ENCODE measurements at places on chromosomes 3 and 15.

DNA sequence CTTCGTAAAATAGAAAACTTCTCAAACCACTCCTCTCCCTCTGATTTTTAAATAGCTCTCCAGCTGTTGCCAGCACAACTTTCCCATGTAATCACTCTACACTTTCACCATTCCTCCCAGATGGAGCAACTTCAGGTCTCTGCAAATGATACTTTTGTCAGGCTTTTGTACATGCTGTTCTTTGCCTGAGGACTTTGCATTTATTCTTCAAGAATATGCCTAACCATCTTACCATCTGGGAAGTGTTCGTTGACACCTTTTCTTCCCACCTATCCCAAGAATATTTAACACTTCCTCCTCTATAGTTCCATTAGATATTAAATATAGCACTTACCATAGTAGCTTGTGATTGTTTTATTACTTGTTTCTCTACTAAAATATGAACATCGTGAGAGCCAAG is 703.7 kb downstream of the CADM2 start:
- H3K36me3 ChIP-seq = no peaks in the 10 kb centered on the region
- no peak overlapping the region for H3K27ac ChIP-seq
- H3K27me3 ChIP-seq = no peaks in the 10 kb centered on the region
- H3K4me1 ChIP-seq = no peaks in the 10 kb centered on the region

DNA sequence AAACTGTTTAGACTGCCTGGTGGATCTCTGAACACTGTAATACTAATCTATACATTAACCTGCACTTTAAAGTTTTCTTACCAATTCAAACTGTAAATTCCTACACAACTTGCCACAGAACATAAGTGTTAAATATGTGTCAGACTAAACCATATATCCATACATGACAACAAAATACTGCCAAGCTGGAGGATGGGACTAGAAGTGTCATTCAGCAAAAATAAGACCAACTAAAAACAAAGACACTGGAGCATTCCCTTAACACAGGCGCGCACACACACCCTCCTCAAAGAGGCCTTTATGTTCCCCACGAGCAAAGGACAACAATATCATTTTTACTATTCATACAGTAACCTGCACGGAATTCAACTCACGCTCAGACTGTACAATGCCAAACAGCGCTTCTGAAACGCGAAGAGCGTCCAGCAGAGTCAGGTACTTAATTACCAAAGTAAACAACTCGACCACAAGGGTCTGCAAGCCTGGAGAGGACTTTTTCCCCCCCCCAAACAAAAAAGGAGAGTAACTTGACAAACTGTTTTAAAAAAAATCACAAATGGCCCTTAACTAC is 1.1 kb downstream of the DCUN1D1 start:
- no peaks in the 10 kb centered on the region for H3K36me3 ChIP-seq
- H3K4me3 ChIP-seq = peak overlapping the region; percentile 91
- peak overlapping the region; percentile 90 for H3K27ac ChIP-seq
- H3K27me3 ChIP-seq = no peaks in the 10 kb centered on the region

DNA sequence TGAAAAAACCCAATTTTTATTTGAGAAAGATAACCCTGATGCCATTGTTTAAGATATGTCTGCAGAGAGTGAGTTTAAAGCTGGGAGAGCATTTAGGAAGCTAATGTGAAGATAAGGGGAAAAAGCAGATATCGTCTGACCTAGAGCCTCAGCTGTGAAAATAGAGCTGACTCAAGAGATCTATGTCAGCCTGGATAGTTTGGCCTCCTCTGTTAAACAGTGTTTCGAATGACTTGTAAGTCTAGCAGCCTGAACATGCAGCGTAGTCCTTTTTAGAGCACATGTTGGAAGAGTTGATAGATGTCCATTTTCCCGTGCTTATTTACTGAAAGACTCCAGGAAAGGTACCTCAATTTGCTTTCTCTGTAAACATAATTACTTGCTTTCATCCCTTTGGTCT is 48.1 kb downstream of the ALCAM start:
- DNase-seq = no peak
- H3K36me3 ChIP-seq = no peaks in the 10 kb centered on the region
- H3K27me3 ChIP-seq = no peaks in the 10 kb centered on the region

- no peaks in the 10 kb centered on the region for H3K27me3 ChIP-seq
- H3K4me3 ChIP-seq = no peak overlapping the region
- no peaks in the 10 kb centered on the region for H3K4me1 ChIP-seq
- H3K27ac ChIP-seq = no peak overlapping the region
- no peaks in the 10 kb centered on the region for H3K36me3 ChIP-seq
Measured at GRCh38 chr3:42701371-42702065, 1.1 kb downstream of the HHATL start.

- peak overlapping the region; percentile 70 for H3K27ac ChIP-seq
- DNase-seq = no peak
- peaks cover 4% of the 10 kb centered on the region for H3K4me1 ChIP-seq
- H3K27me3 ChIP-seq = no peaks in the 10 kb centered on the region
Measured at GRCh38 chr3:57079474-57079831, 19.0 kb downstream of the SPATA12 start.

DNA sequence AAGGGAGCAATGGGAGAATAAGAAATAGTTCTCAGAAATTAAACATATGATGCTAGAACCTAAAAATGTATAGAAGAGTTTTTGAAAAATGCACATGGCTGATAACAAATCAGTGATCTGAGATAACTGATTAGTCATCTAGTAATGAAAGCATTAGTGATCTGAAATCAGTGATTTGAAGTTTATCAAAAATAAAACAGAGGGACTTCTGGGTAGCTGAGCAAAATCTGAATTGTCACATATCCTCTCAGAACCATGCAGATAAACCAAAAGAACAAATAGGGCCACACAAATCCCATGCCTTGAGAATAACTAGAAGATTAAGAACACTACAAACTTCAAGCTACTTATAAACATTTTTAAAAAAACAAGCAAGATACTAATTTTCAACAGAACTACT is 71.5 kb downstream of the MCF2L2 start:
- H3K36me3 ChIP-seq = no peaks in the 10 kb centered on the region
- no peaks in the 10 kb centered on the region for H3K27me3 ChIP-seq
- H3K27ac ChIP-seq = no peak overlapping the region
- H3K4me3 ChIP-seq = no peak overlapping the region
- no peak for DNase-seq
- no peaks in the 10 kb centered on the region for H3K4me1 ChIP-seq

DNA sequence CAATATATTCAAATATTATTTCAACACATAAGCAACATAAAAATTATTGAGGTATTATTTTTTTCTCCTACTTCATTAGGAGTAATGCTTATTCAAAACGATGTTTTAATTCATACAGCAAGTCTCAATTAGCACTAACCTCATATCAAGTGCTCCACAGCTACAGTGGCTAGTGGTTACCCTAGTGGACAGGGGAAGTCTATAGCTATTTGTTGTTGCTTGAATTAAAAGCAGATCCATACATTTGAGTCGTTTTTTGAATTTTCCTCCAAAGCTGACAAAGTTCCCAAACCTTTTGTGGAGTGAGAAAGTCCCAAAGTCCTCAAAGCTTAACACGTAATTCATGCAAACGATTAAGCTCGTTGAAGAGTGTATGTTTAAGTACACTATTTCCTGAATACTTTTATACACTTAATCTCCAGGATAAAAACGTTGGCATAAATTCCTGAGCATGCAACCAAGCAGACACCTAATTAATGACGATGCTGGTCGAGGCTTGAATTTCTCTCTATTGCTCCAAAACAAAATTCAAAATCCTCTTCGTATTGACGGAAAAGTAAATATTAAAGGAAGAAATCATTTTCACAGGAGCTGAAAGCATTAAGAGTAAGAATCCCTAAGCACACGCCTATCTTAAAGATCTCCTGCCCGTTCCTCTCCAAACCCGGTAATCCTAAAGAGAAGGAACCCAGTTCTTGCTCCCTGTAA is 985 bp downstream of the VPS13C start:
- H3K27ac ChIP-seq = peak overlapping the region; percentile 89
- DNase-seq = no peak
- H3K36me3 ChIP-seq = peaks cover 7% of the 10 kb centered on the region
- peak overlapping the region; percentile 77 for H3K4me3 ChIP-seq

GRCh38 chr3:129650256-129650872 is 43.9 kb upstream of the PLXND1 start:
- peaks cover 20% of the 10 kb centered on the region for H3K4me1 ChIP-seq
- DNase-seq = peak; percentile 52
- no peaks in the 10 kb centered on the region for H3K36me3 ChIP-seq
- H3K27ac ChIP-seq = no peak overlapping the region

DNA sequence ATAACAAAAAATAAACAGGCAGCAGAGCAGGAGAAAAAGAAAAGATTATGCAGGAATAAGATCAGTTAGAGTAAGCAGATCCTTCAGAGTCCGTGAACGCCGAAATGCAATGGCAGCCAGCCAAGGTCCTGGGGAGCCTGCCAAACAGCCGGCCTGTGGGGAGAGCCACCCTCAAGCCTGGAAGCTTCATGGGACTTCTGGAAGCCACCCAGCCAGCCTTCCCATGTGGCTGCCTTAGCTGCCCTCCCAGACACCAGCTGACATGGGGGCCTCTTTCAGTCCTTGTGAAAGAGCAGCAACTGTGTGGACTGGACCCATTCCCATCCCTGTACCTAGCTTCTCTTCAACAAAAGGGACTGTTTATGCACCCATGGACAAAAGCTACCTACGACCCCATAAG is 64.9 kb upstream of the RAD18 start:
- no peak overlapping the region for H3K27ac ChIP-seq
- DNase-seq = no peak
- H3K4me3 ChIP-seq = no peak overlapping the region

- H3K4me1 ChIP-seq = no peaks in the 10 kb centered on the region
- H3K27me3 ChIP-seq = no peaks in the 10 kb centered on the region
- H3K4me3 ChIP-seq = no peak overlapping the region
- no peak overlapping the region for H3K27ac ChIP-seq
- no peaks in the 10 kb centered on the region for H3K36me3 ChIP-seq
- DNase-seq = no peak
Measured at GRCh38 chr3:5389057-5389456, 201.6 kb downstream of the EDEM1 start.

DNA sequence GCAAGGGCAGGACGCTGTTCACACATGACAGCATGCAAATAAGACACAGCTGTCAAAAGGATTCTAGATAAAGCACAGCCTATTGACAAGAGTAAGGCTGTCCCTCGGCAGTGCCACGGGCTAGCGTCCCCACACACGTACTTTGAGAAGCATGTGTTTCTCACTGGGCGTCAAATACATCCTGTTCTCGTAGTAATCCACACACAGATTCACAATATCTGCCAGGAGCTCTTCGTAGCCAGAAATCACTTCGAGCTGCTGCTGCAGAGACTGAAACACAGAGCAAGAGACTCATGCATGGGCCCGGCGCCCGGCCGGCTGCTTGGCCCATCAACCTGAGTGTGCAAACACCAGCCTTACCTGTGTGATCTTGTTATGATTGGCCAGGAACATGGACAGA is 41.1 kb downstream of the CYFIP1 start:
- H3K27ac ChIP-seq = no peak overlapping the region
- no peak for DNase-seq
- H3K4me3 ChIP-seq = no peak overlapping the region
- no peaks in the 10 kb centered on the region for H3K4me1 ChIP-seq

- H3K27me3 ChIP-seq = peaks cover 55% of the 10 kb centered on the region
- H3K4me1 ChIP-seq = no peaks in the 10 kb centered on the region
- H3K27ac ChIP-seq = no peak overlapping the region
- no peaks in the 10 kb centered on the region for H3K36me3 ChIP-seq
- no peak for DNase-seq
Measured at GRCh38 chr3:124041553-124041952, 49.6 kb upstream of the ROPN1 start.

- no peaks in the 10 kb centered on the region for H3K27me3 ChIP-seq
- H3K36me3 ChIP-seq = no peaks in the 10 kb centered on the region
- no peak overlapping the region for H3K4me3 ChIP-seq
- no peaks in the 10 kb centered on the region for H3K4me1 ChIP-seq
- no peak overlapping the region for H3K27ac ChIP-seq
Measured at GRCh38 chr3:20846066-20846465, 660.1 kb upstream of the SGO1 start.

GRCh38 chr15:40695469-40695890 is 506 bp downstream of the RAD51 start:
- peak overlapping the region; percentile 97 for H3K4me3 ChIP-seq
- H3K27ac ChIP-seq = peak overlapping the region; percentile 86
- no peak for DNase-seq
- H3K36me3 ChIP-seq = no peaks in the 10 kb centered on the region
- no peaks in the 10 kb centered on the region for H3K27me3 ChIP-seq

- no peaks in the 10 kb centered on the region for H3K27me3 ChIP-seq
- H3K27ac ChIP-seq = no peak overlapping the region
- no peak overlapping the region for H3K4me3 ChIP-seq
- no peaks in the 10 kb centered on the region for H3K4me1 ChIP-seq
Measured at GRCh38 chr3:107767897-107768605, 245.3 kb downstream of the BBX start.

- DNase-seq = no peak
- peaks cover 6% of the 10 kb centered on the region for H3K36me3 ChIP-seq
- H3K4me1 ChIP-seq = no peaks in the 10 kb centered on the region
Measured at GRCh38 chr15:42994546-42994945, 74.0 kb upstream of the TTBK2 start.

GRCh38 chr3:48219543-48219942 is 3.8 kb upstream of the CAMP start:
- H3K4me3 ChIP-seq = no peak overlapping the region
- H3K4me1 ChIP-seq = no peaks in the 10 kb centered on the region
- H3K27ac ChIP-seq = no peak overlapping the region
- no peaks in the 10 kb centered on the region for H3K27me3 ChIP-seq

- no peaks in the 10 kb centered on the region for H3K4me1 ChIP-seq
- peaks cover 7% of the 10 kb centered on the region for H3K27me3 ChIP-seq
- no peak overlapping the region for H3K27ac ChIP-seq
- no peaks in the 10 kb centered on the region for H3K36me3 ChIP-seq
- H3K4me3 ChIP-seq = no peak overlapping the region
Measured at GRCh38 chr15:88401251-88401995, 65.8 kb downstream of the MRPL46 start.

GRCh38 chr3:12829886-12830784 is 11.2 kb downstream of the RPL32 start:
- H3K27me3 ChIP-seq = no peaks in the 10 kb centered on the region
- H3K27ac ChIP-seq = no peak overlapping the region
- no peak for DNase-seq

GRCh38 chr3:51968170-51968775 is 1.0 kb upstream of the PCBP4 start:
- peaks cover 12% of the 10 kb centered on the region for H3K4me1 ChIP-seq
- no peak for DNase-seq
- no peaks in the 10 kb centered on the region for H3K27me3 ChIP-seq
- H3K4me3 ChIP-seq = peak overlapping the region; percentile 57

DNA sequence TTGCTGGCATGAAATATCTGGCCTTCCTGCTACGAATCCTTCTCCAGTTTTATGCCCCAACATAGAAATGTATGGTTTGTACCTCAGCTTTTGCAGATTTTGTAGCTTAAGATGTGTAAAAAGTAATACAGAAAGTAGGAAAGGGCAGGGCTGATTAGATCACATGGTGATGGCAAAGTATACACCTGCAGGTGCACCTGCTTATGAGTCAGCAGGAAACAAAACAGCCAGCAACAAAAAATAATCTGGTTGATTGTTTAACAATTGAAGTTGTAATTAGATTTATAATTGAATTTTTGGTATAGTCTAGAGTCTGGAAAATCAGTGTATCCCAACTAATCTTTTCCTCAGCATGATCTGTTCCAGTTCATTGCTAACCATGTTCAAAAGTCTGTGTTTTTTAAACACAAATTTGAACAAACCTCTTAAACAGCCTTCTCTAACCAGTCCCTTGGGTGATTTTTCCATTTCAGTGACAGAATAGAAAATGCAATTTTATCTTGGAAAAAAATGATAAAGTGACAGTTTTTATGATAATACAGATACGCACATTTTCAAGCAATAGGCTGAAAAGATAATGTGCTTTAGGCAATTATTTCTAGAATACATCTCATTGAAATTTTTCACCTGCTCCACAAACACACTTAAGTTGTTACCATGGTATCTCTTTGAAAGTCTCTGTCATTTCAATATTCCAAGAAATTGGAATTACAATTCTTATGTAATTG is 477.4 kb downstream of the NAALADL2 start:
- H3K36me3 ChIP-seq = no peaks in the 10 kb centered on the region
- no peaks in the 10 kb centered on the region for H3K27me3 ChIP-seq
- DNase-seq = no peak
- H3K4me1 ChIP-seq = no peaks in the 10 kb centered on the region
- no peak overlapping the region for H3K27ac ChIP-seq
